ENCODE measurements at places on chromosomes 12 and 14. TPM values are rescaled to one million over a fixed set of nuclear protein-coding genes. Genes with fewer than 3 reads are reported as not detected.

The CEBPE gene
- total RNA-seq, result not detected

The ASCL1 gene
- not detected for total RNA-seq

The RAPGEF3 gene
- total RNA-seq, result 0.49 TPM

The SPIC gene
- not detected for total RNA-seq

The PLBD1 gene
- total RNA-seq, result not detected

The NKX2-1 gene
- not detected for total RNA-seq

The CCDC177 gene
- total RNA-seq, result 0.06 TPM

- DNase-seq, result no peak
Observed at GRCh38 chr12:115710104-115710564, 567.4 kb downstream of the MED13L start.

DNA sequence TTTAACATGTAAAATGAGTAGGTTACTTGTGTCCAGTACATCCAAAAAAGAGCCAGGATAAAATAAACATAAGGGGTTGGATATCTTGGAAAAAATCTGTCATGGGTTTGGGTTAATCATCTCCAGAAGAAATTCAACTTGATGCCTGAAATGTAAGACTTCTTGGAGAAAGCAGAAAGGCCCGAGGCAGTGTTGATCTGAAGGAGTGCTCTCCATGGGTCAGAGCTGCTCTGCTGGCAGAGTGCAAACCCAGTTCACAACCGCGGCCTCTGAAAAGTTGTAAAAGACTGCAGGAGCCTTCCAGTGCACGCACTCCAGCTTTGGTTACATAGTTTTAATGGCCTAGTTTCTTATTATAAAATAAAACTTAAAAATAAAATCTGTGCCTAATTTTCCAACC is 97.3 kb upstream of the ALX1 start:
- DNase-seq, result no peak

- no peak for DNase-seq
Observed at GRCh38 chr12:112468046-112468445, 49.3 kb downstream of the PTPN11 start.

- peak; percentile 99 for DNase-seq
Observed at GRCh38 chr12:49809381-49809905, 18.8 kb downstream of the NCKAP5L start.

GRCh38 chr14:93691042-93691780 is 97.1 kb downstream of the PRIMA1 start:
- DNase-seq, result no peak

DNA sequence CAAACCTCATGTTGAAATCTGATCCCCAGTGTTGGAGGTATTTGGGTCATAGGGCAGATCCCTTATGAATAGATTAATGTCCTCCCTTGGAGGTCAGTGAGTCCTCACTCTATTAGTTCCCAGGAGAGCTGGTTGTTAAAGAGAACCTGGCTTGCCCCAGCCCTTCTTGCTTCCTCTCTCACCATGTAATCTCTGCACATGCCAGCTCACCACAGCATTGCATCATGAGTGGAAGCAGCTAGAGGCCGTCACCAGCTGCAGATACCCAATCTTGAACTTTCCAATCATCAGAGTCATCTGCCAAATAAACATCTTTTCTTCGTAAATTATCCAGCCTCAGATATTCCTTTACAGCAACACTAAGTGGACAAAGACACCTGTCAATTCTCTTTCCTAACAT is 161.8 kb upstream of the IGF1 start:
- peak; percentile 1 for DNase-seq

DNA sequence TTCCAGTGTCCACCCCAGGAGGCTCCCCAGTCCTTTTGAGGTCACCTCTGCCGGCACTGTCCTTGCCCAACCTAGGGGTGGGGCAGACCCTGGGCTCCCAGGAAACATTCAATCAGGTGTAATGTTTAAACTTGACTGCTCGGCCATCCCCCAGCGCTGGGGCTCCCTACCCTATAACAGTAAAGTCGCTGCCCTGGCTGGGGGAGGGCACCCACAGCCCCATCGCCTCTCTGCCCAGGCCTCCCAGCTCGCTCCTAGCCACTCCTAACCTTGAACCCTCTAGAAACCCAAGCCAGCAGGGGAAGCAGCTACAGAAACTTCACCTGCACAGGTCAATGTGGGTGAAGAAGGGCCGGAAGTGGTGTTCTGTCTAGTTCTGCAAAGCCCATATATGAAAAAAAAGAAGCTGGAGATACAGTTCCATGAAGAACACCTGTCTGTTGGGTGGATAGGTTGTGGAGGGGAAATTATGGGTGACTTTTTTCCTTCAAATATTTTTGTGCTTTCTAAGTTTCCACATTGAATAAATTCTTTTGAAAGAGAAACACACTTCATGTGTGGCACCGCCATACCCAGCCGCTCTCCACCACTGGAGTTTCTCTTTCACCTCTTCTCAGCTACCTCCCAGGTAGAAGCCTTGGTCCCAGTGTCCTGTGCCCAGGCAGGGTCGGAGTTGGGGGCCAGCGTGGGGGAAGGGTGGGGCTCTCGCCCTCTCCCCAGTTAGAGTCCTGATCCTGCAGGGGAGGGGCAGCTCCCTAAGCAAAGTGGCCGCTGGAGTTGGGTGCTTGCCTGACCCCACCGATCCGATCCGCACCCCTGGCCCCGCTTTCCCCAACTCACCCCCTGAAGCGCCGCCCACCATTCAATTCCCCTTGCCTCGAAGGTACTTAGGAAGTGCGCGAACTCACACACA is 1.1 kb downstream of the CLMN start:
- no peak for DNase-seq

GRCh38 chr14:90611936-90612335 is 204.3 kb downstream of the TTC7B start:
- DNase-seq, result peak; percentile 73

DNA sequence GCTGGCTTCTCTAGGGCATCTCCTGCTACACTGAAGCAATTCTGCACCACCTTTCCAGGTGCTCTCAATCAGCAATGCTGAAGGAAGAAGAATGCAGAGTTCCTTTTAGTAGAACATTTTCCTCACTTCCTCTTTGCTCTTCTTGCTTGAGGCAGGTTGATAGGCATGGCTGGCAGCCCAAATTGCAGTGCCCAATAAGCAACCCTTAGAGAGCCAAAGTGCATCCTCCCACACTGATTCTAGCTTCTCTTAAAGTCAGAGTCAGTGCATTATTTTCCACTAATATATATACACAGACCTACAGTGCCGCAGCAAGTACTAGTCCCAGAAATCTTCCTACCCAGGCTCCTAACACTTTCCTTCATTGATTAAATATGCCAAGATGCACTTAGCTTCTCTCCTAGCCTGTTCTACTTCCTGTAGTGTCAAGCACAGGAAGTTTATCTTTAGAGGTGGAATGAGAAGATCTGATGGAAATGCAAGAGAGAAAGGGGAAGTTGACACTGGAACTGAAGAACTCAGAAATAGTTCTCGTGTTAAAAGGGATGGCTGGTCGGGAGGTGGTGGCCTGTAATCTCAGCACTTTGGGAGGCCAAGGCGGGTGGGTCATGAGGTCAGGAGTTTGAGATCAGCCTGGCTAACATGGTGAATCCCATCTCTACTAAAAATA is 132.7 kb downstream of the SSPN start:
- DNase-seq, result no peak

GRCh38 chr12:103727638-103728037 is 113.4 kb downstream of the NT5DC3 start:
- DNase-seq, result no peak

DNA sequence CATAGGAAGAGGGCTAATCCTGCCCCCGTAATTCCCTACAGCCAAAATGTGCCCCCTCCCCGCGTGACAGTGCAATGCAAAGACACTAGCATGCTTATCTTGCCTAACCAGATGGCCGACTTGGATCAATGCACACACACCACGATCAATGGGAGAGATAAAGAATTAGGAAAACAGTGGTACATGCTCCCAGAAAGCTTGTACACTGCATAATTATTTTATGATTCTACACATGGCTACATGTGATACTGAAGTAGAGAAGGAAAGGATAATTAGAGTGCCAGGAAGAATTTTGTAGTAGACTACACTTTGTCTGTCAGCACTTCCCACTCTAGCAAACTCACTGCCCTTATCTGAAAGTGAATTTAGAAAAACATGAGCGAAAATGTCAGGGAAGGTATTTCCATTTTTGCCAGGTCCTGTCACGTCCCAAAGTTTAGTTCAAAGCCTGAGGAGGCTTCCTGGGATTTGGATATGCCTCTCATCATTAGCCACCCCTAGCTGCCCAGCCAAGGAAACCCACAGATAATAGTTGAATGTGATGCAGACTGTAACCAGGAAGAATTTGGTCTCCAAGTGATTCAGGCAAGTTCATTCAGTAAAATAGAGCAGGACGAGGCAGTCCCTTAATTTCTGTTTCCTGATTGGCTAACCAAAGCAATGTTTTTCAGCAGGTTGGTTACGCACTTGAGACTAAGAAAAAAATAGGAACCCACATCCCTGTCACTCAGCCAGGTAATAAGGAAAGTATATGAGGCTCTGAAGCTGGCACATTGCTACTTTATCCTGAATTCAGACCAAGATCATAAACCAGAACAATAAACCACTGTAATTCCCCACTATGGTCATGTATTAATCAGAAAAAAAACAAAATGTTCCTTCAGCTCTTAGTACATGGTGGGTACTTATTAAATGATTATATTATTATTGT is 199.6 kb upstream of the OTX2 start:
- DNase-seq, result no peak

- DNase-seq, result peak; percentile 55
Observed at GRCh38 chr12:75766263-75767160, 255.1 kb upstream of the KRR1 start.

DNA sequence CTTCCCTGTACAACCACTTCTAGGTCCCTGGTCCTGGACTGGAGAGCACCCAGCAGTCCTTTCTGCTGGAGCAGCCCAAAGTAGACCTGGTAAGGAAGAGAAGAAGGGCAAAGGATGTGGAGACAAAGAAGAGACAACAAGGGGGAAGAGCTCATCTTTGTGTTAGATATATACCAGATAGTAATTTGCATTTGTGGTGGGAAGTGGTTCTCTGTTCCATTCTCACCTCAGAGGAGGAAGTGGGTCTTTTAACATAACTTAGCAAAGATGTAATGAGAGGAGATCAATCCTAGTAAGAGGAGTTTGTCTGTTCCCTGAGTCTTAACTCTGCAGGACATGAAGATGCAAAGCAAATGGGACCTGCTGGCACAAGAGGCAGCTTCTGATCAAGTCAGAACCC is 8.0 kb downstream of the CCDC198 start:
- DNase-seq, result no peak

DNA sequence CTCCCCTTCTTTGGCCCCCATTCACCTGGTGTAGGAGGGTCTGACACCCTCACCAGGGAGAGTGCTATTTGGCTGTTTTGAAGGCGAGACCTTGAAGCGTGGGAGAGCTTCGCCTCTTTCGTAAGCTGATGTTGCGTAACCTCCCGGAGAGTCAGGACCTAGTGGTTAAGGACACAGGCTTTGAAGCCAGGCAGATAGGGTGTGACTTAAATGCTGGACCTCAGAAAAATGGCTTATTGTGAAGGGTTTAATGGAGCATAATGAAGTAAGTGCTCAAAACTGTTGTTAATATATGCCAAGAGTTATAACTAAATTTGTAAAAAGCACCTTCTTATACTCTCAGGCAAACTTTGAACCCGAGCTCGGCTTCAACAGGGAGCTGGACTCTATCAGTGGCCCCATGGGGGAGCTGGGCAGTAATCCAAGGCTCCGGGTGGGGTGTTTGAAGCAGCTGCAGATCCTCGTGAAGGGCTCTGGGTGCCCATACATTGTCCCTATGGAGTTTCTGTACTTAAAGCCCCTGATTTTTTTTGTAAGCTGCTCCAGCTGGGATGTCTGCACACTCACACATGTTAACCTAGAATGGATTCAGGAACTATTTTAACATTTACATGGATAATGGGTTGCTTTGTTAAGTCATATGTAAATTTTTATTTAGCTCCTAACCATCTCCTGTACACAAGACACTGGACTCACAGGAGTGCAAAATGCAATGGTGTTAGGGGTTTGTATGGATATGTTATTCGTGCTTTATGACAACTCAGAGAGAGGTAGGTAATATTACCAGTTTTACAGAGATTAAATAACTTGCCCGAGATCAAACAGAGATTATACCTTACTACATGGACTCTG is 26.0 kb downstream of the PPFIBP1 start:
- peak; percentile 90 for DNase-seq
